Muscle of leg (tissue), 16 donors: ENCODE measurements at places on chromosomes 11 and 22.

DNA sequence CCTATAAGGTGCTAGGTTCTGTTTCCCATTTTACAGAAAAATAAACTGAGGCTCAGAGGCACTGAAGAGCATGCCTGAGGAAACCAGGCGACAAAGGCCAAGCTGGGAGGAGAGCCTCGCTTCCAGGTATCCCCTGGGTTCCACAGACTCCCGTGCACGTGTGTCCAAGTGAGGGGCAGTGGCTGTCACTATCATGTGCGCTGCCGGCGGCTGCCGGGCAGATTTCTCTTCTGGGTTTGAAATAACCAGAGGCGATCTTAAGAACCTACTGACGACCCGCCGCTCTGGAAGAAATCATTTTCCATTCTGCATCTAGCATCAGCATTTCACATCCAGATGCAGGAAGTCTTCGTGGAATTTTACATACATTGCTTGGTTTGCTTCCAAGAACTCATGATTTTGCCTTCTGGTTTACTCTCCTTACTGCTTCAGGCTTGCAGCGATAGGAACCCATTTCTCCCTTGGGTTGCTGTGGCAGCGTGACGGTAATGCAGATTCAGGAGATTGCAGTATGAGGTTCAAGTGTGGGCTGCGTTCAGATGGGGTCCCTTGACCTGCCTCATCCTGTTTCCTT is 28.6 kb downstream of the ARHGAP8 start:
- DNase-seq: peak; percentile 50

GRCh38 chr11:61278001-61278470 is 17.1 kb downstream of the VWCE start:
- DNase-seq: no peak

- no peak for DNase-seq
Measured at GRCh38 chr11:86395061-86395551, 20.4 kb downstream of the CCDC81 start.

DNA sequence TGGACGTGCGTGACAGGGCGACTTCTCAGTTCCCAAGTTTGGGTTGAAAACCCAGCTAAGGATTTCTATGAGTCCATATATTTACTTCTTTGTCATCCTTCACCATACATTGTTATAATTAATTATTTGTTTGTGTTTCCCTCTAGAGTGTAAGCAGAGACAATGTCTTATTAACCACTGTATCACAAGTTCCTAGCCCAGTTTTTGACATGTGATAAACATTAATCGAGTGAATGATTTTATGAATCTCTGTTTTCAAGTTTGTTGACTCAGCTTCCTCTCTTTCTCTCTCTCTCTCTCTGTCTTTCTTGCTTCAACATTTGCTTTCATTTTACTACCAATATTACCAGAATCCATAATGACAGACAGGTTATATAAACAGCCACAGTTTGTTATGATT is 1259.6 kb upstream of the TENM4 start:
- DNase-seq: no peak

GRCh38 chr11:71240865-71241691 is 11.3 kb downstream of the SHANK2 start:
- DNase-seq: peak; percentile 43

DNA sequence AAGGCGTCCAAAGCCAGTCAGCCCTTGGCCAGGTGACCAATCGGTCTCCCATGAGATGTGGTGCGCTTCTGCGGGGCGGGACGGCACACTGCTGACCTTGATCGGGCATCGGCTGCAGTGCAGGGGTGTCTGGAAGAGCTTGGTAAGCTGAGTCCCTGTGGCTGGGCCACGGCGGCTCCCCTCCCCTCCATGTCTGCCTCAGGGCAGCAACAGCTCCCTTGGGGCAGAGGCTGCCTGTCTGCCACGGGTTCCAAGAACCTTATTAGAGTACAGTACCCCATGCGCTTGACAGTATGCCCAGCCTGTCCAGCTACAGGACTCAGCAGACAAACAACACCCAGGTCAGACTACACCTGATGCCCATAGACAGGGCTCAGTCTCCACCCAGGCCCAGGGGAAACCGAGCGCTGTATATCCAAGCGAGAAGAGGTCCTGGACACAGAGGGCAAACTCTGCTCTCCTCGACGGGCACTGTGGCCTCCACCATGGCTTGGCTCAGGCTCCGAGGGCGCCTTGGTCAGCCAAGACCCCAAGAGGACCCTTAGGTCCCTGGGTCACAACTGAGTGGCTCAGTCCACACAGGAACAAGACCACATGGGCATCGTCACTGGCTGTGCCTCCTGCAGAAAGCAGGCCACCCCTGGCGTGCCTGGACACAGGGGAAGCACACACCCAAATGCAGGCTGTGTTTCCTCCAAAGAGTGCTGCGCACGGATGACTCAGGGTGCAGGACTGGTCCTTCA is 18.9 kb downstream of the TSPAN32 start:
- DNase-seq: no peak

DNA sequence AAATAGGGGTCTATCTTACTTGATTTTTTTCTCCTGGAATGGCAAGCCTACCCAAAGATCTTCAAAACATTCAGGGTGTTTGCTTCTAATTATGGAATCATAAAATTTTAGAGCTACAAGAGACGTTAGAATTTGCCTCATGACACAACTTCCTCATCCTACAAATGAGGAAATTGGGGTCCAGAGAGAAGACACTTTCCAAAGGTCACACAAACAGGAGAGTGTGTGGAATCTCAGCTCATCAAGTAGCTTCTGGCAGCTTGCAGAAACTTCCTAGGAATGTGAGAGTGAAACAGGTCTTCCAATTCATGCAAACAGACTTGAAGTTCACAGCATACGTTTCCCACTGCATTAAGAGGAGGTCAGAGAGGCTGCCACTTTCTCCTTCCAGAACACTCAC is 976.0 kb downstream of the OPCML start:
- peak; percentile 39 for DNase-seq

DNA sequence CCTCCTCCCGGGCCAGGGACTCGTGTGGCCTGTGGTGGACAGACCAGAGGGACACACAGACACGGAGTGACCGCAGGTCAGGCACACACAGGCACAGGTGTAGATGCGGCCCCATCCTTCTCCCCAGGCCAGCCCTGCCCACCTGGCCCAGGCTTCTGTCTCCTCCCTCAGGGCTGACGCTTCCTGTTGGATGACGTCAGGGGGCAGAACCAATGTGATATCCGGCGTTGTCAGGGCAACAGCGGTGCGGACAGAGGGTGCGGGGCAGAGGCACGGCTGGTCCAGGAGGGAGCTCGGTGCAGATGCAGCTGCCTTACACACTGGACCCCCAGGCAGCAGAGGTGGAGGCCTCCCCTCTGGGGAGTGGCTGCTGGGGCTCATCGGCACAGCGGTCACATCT is 2.9 kb upstream of the TUBGCP6 start:
- DNase-seq: no peak

DNA sequence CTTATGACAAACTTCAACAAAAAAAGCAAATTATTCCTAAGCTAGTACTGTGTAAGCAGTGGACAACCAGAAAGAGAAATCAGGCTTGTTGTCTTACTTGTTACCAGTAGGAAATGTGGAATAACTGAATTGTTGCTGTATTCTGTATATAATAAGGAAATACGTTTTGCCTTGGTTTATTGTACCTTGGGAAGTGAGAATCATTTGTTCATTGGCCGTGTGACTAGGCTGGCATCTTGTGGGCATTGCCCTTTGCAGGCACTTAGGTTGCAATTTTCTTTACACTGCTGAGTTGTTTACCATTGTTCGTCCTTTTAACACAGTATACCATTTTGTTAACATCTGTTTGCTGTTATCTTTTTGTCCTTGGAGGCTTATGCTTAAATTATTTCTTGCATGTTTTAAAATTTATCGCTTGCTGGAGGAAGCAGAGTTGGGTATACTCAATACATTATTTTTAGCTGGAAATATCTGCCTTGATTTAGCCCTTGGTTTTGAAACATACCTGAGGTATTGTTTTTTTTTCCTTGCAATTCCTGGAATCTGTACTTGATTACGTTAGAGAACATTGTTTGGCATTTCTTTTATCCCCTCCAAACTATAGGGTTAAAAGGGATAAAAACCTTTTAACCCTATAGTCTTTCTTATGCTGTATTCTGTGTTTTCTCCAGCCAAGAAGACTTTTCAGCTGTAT is 109.3 kb downstream of the DDX10 start:
- peak; percentile 36 for DNase-seq

DNA sequence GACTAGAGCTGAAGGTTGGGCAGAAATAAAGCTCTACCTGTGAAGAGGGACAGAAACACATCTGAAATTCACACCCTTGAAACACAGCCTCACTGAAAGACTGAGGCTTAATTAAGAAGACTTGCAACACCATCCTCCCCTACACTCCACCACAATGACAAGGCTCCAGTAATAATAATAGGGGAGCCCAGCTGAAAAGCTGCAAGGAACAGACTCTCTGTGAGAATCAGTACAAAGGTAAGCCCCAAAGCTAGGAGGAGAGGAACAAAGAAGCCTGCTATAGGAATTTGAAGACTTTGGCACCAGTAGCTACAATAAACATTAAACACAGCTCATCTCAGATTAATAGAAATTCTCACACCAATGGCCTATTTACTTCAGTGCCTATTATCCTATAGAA is 176.9 kb downstream of the FAT3 start:
- DNase-seq: no peak
